ENCODE measurements at places on chromosomes 5 and 9.

GRCh38 chr5:92002721-92003274, 619.7 kb upstream of the ARRDC3 start:
- DNase-seq = no peak

DNA sequence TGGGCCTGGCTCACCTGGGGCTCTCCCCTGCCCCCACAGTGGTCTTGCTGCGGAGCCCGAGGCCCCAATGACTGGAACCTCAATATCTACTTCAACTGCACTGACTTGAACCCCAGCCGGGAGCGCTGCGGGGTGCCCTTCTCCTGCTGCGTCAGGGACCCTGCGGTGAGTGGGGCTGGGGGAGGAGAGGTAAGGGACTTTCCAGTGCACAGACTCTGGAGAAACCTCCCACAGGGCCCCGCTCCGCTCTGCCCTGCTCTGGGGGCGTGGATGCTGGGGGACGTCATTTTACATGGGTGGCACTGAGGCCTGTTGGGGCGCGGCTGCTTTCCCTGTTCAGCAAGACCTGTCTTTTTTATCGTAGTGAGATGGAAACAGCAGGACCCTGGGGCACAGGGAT, 7.6 kb downstream of the TSPAN17 start:
- no peak for DNase-seq

GRCh38 chr5:83101514-83101913, 24.2 kb downstream of the XRCC4 start:
- DNase-seq = no peak

DNA sequence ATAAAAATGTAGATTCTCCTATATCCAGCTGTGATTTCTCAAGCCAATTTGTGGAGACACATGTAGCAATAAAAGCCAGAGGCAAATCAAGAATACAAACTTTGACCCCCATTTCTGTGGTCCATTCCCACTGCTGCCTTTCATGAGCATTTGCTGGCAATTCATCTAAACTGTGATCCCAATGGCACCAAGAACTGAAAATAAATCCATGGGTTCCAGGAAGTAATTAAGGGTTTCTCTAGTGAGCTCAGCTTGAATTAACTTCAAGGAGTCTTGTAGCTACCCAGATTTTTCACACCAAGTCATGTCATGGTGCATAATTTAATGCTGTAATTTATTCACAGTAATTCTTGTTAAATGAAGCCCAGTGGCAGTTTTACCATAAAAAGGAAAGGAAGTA, 145.0 kb upstream of the SMC2 start:
- no peak for DNase-seq

- no peak for DNase-seq
Measured at GRCh38 chr5:143898381-143898780, 86.4 kb downstream of the HMHB1 start.

- no peak for DNase-seq
Measured at GRCh38 chr5:99814321-99815063, 720.7 kb upstream of the FAM174A start.

DNA sequence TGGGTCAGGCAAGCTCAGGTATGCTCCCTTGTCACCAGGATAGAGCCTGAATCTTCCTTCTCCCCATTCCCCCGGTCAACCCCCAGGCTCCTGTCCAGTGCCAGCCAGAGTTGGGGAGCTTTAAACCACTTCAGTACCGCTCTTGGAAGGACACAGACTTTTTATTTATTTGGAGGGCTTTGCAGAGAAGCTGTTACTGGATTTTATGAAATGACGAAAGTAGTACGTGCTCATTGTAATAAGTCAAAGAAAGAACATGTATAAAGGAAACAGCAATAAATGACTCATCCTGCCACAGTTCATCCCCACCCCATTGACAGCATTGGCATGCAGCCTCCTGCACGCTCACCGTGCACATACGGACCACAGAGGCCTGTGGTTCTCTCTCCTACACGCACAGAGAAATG, 230.3 kb downstream of the AUH start:
- DNase-seq = no peak

DNA sequence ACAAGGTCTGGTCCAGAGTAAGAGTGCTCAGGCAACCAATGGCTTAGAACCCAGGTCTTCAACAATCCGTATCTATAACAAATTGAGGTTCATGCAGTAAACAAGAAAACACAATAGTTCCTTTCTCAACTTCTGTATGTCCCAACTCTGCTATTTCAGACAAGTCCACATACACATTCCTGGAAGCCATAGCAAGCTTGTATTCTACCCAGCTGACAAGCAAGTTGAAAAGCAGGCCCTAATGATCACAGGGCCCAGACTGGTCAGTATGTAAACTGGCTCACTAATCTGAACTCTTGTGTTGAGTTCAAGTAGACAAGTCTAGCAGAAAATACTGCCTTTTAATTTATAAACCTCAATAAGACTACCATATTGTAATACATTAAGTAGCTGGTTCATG, 26.9 kb downstream of the FNIP1 start:
- no peak for DNase-seq

- DNase-seq = no peak
Measured at GRCh38 chr5:176793736-176794135, 16.6 kb upstream of the UNC5A start.

GRCh38 chr5:87579678-87580077, 166.9 kb upstream of the CCNH start:
- no peak for DNase-seq

GRCh38 chr5:103217101-103217500, 41.5 kb upstream of the MACIR start:
- DNase-seq = no peak
